ENCODE measurements at places on chromosomes 11 and 22.
A peak's percentile ranks its signal among the peaks of the same experiment; 100 is the strongest.

GRCh38 chr11:119415966-119416365, 7.0 kb downstream of the THY1 start:
- no peak for DNase-seq

GRCh38 chr11:129528296-129528695, 152.6 kb downstream of the BARX2 start:
- DNase-seq = no peak

- peak; percentile 82 for DNase-seq
Measured at GRCh38 chr11:121464352-121464946, 11.7 kb upstream of the SORL1-AS1 start.

DNA sequence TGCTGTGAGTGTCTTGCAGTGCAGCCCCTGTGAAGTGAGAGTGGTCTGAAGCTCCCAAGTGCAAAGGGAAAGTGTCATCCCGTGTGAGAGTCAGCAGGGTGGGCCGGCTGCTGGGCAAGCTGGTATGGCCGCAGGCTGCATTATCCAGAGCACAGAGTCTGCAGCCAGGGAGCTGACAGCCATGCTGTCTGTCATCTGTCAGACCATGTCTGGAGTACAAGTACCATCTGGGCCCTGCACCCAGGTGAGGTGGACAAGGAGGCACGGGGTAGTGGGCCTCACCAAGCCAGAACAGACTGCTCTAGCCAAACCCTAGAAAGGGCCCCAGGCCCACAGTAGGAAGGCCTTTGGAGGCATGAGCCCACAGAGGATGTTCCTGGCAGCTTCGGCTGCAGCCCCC, 20.2 kb downstream of the LMO1 start:
- no peak for DNase-seq

DNA sequence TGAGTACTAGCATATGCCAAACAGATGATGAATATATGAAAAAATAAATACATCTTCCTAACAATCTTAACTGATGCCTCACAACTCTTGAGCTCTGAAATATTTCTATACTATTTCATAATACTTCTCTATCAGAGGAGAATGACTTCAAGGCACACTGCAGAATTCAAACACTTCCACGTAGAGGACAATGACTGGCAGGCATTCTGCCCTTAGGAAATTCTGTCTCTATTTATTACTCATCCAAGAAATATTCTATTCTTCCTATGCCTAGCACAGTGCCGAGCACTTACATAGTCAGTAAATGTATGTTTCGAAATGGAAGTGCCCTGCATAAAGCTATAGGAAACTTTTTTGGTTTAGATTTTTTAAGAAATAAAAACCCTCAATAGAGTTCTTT, 809.1 kb downstream of the DLG2 start:
- DNase-seq = peak; percentile 61

DNA sequence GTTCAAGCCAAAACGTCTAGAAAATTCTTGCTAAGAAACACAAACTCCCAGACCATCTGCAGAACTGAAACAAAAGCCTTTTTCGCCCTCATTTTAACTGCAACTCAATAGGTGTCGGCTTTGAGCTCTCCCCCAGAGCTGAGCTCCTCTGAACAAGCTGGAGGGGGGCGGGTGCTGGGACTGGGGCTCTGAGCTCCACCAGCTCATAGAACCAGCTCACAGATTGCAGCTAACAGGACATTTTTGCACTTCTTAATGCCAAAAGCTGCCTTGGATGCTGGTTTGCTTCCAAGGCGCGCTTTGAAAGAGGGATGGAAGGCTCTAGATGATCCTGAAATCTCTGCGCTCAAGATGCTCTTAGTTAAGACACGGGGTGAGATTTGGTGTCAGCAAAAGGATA, 6.0 kb upstream of the YWHAH start:
- DNase-seq = no peak

DNA sequence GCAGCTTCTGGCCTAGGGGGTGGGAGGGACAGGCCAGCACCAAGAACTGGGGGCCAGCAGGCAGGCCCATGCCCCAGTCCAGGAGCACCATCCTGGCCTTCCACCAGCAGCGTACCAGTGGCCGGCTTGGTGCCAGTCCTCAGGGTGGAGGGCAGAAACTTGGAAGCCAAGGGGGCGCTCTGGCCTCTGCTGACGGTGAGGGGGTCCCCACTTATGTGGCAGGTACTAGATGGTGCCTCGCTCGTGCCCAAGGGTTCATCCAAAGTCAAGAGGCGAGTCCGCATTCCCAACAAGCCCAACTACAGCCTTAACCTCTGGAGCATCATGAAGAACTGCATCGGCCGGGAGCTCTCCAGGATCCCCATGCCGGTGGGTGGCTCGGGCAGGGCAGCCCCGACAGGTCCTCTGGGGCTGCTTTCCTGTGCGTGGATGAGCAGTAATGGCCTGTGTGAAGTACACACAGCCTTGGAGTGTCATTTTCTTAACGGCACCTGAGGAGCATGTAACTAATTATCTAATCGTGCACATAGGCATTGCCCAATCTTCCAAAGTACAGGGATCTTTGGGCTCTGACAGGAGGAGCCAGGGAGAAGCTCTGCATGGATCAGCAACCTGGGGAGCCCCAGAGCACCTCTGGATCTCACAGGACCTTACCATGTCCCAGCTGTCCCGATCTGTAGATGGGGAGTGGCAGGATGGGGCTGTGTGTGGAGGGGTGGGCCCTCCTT, 79.1 kb downstream of the MORC2 start:
- no peak for DNase-seq

DNA sequence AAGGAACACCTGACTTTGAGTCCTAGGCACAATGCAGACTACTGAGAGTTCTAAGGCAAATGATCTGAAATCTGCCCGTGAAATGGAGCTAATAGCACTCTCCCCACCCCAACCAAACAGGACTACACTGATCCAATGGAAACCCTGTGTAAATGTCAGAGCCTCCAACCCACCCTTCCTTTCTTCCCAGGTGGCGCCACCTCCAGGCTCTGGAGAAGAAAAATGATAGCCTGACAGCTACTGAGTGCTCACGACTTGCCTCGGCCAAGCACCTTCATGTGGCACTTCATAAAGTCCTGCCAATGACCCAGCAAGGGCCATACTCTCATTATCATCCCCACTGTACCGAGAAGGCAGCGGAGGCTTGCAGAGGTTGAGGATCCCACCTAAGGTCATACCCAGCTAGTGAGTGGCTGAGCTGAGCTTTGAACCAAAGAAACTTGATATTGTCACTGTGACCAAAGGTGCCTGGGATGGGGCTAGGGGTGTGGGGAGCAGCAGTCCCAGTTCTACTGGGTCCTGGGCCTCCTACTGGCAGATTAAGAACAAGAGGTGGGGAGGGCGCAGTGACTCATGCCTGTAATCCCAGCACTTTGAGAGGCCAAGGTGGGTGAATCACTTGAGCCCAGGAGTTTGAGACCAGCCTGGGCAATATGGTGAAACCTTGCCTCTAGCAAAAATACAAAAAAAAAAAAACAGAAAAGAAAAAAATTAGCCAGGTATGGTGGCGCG, 20.5 kb downstream of the TST start:
- peak; percentile 26 for DNase-seq

- no peak for DNase-seq
Measured at GRCh38 chr22:26735019-26735409, 77.6 kb downstream of the MIAT start.

GRCh38 chr11:125926682-125927081, 19.2 kb upstream of the VSIG10L2 start:
- no peak for DNase-seq

DNA sequence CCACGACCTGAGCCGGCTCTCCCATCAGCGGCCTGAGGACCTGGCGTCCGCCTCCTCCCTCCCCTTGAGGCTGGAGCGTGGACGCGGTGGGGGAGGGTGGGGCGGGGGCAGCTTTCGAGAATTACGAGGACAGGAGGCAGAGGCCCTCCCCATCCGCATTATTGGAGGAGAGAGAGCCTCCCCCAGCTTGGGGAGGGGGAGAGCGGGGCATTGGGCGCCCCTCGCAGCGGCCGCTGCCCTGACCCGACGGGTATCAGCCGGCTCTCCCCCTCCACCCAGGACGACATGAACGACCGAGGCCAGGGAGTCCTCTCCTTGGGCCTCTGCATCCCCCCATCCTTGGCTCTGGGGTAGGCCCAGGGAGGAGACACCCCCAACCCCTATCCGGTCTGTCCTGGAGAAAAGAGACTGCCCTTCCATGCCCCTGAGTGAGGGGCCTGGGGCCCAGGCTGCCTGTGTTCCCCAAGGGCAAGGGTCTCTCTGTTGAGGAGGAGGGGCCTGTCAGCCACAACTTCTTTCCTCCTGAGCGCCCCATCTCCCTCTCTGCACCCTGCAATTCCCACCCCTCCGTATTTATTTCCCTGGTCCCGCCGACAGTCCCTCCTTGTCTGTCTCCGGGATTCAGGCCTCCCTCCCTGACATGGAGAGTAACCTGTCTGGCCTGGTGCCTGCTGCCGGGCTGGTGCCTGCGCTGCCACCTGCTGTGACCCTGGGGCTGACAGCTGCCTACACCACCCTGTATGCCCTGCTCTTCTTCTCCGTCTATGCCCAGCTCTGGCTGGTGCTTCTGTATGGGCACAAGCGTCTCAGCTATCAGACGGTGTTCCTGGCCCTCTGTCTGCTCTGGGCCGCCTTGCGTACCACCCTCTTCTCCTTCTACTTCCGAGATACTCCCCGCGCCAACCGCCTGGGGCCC, 495 bp downstream of the GPR137 start:
- DNase-seq = no peak

DNA sequence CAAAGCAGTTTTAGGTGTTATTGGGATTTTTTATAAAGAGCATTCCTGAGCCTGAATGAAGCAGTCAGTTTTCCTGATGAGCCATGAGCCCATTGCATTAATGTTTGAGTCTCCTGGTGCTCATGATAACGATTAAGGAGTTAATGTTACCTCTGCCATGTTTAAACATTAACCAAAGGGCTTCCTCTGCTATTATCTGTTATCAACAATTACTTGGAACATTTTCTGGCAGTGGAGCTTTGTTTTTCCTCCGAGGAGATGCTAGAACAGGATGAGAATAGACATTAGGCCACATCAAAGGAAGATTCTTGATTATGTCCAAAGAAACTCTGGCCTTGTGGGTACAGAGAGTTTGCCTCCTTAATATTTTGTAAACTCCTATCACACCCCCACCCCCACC, 49.9 kb downstream of the ZNRF3 start:
- DNase-seq = no peak

- DNase-seq = no peak
Measured at GRCh38 chr22:25223269-25223850, 3.9 kb downstream of the CRYBB2 start.

DNA sequence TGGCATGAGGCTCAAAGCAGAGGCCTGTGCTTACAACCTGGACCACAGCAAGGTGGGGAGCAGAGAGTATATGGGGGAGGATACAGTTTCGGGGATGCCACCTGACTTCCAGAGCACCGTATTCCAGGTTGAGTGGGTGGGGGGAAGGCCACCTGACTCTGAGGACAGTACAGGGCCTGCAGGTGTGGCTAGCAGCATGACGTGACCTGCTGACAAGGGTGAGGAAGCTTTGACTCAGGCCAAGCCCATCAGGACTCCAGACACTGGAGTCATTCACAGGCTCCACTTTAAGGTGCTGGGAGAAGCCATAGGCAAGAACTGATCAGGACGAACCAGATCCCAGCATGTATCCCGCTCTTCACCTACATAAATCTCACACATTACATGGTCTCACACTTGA, 34.6 kb upstream of the CRTAM start:
- peak; percentile 82 for DNase-seq

- no peak for DNase-seq
Measured at GRCh38 chr11:40716344-40717130, 742.9 kb downstream of the LRRC4C start.

DNA sequence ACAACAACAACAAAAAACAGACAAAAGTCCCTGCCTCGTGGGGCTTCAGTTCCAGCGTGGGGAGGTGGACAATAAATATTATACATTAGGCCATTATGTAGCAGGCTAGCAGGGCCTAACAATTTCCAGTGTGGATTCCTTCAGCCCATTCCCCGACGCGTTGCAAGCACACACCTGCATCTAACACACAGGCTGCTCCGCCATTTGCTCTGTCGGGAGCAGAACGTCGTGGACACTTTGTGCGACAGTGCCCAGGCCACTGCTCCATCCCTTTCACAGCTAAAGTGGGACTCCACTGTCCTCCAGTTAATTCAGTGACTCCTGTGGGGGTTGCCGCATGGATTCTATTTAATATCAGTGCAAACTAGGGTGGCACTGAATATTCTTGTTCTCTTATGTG, 10.9 kb upstream of the FGF3 start:
- no peak for DNase-seq

DNA sequence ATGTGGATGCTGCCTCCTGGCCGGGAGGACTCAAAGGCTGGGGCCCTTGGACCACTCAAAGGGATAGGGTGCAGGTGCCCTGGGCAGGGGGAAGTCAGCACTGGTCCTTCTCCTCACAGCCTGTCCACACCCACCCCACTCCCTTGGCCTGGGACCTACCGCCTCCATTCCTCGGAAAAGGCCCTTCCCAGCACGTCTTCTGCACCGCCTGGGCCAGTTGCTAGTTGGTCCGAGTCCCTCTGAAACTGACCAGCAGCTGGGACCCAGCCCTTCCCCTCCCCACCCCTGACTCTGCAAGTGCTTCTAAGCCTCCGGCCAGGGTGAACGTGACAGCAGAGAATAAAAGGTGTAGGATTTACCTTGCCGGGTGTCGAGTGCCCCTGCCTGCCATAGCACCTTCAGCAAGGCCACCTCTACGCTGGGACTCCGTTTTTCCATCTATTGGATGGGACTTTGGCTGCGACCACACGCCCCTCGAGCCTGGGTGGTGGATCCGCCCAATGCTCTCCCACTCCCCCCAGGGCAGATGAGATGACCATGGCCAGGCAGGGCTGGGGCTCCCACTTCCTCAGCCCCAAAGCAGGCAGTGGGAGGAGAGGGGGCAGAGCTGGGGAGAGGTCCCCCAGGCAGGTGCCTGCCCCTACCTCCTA, 37.3 kb downstream of the OSBPL5 start:
- no peak for DNase-seq

GRCh38 chr11:72425053-72425980, 9.0 kb downstream of the CLPB start:
- DNase-seq = no peak

GRCh38 chr11:123509737-123510578, 79.9 kb downstream of the GRAMD1B start:
- DNase-seq = no peak

- peak; percentile 56 for DNase-seq
Measured at GRCh38 chr11:13141731-13142709, 132.9 kb downstream of the RASSF10 start.

GRCh38 chr22:36282328-36282831, 29.4 kb downstream of the APOL1 start:
- no peak for DNase-seq

DNA sequence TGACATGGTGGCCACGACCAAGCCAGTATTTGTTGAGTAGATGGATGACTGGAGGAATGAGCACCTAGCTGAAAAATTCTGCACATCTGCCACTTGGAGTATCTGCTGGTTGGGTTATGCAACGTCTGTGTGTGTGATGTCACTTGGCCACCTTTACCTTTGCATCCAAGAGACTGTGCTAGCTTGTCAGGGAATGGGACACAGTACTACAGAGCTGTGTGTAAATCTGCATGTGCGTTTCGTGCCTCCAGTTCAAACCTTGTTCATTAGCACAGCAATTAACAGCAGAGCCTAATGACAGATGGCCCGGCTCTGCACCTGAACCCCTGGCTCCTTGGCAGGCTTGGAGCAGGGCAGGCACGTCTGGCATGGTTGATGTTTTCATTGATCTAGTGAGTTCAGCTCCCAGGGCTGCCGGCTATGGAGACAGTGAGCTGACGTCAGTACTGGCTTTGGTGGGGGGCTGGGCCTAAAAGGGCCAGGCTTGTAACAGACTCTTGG, 188.4 kb upstream of the NAV2 start:
- peak; percentile 96 for DNase-seq
